NCI-H748 treated with DMSO at 0.1 percent for 48 hours (cell line): ENCODE measurements at places on chromosomes 12 and 14.

- no peak for DNase-seq
These were observed 147.8 kb downstream of the RBM19 start for GRCh38 chr12:113818283-113818682.

GRCh38 chr12:66708704-66709456, 30.0 kb upstream of the GRIP1 start:
- DNase-seq = peak; percentile 11

DNA sequence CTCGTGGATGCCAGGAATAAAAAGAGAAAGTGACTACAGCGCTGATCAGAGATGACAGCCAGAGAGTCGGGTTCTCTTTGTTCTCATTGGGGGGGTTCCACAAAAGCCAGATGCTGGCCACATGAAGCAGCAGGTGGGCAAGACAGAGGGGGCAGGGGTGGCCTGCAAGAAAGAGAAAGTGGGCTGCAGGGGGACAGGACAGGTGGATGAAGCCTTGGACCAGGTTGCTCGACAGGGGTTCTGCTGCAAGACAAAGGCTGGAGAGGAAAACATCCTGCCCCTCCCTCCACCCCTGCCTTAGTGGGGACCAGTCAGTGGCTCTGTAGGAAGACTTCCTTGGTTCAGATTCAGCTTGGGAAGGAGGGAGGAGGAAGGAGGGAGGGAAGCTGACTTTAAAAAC, 126.2 kb downstream of the KSR2 start:
- DNase-seq = no peak

DNA sequence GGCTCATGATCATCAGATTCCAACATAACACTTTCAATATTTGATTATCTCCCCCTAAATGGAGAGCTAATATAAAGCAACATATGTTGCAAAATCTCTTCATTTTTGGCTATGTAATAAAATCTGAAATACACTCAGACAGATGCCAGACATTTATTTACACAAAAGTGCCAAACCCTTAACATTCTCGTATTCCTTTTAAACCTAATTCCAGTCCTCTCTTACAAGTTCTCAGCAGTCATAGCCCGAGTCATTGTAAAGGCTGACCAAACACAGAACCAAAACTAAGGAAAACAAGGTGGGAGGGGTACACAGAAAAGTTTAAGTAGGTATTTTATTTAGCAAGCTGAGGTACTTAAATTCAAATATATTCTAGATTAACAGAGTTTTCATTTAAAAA, 81.4 kb downstream of the LRP6 start:
- no peak for DNase-seq

DNA sequence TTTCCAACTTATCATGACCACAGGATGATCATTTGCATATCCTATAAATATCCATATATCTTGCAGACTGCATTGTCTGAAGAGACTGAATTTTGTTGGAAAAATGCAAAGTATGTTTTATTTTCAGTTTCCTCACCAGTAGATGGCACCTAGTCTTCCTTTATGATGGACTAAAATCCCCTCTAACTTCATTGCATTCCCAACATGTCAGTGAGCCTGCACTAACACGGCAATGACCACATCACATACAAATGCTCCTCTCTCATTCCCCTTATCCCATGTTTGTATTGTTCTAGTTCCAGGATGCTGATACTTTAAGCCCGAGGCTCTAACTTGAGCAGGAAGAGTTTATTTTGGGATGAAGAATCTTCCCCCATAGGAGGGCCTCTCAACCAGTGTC, 24.7 kb upstream of the MYBPC1 start:
- peak; percentile 5 for DNase-seq

- no peak for DNase-seq
These were observed 1.5 kb downstream of the PLEKHG6 start for GRCh38 chr12:6311822-6312528.

DNA sequence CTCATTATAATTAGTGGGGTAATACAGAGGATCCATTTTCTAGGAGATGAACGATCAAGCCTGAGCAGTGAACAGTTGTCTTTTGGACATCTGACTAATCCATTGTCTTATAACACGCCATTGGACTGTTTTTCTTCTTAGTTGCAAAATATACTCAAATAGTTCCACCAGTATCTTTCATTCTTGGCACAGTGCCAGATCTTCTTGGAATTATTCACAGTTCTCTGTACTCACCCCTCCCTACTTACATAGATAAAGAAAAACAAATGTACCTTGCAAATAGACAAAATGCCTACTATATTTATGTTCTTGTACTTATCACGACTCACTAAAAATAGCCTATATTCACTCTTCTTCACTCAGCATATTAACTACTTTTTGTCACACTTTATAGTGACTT, 3.8 kb downstream of the CBLN3 start:
- DNase-seq = no peak

DNA sequence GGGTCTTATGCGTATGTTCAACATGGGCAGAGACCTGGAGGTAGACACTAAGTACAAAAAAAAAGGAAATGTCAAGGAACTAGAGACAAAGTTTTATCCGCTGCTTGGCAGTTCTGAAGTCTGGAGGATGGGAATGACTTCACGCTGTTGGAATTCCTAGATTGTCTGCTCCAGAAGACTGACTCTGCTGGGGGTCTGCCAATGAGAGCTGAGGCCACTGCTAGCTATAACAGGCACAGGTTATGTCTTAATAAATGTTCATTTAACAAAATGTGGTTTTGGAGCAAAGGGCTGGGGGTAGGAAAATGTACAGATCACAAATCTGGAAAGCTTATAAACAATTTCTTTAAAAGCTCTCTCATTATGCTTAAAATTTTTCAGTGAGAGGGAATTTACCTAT, 5.9 kb downstream of the RNASE8 start:
- no peak for DNase-seq

DNA sequence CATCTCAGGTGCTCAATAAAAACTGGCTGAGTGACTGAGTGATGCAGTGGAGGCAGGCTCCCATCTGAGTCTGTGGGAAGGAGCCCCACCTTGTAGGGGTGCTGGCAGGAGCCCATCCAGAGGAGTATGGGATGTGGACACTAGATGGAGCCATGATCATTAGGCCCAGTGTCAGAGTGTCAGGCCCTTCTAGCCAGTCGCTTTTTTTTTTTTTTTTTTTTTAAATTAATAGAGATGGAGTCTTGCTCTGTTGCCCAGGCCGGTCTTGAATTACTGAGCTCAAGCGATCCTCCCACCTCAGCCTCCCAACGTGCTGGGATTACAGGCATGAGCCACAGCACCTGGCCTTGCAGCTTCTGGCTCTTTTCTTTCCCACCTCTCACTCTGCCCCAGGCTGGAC, 11.5 kb downstream of the RITA1 start:
- DNase-seq = peak; percentile 48

- DNase-seq = no peak
These were observed 181.0 kb downstream of the IPO8 start for GRCh38 chr12:30514666-30515065.

DNA sequence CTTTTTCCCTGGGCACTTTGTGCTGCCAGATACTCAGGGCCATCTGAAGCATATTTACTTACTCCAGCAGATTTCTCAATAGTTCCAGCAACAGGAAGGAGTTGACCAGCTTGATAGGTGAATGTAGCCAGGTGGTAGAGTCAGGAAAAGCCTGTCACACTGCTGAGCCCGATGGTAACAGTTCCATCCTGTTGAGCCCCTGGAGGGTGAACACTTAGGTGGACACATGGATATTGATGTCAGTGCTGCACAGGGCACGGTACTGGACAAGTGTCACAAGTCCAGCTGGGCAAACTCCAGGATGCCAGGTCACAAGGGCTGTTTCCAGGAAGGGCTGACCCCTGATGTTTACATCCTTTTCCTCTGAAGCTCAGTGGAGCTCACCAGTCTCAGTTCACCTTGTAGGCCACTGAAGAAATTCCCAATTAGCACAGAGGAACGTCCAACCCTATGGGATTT, 2.3 kb upstream of the SMOC1 start:
- no peak for DNase-seq

GRCh38 chr12:131834798-131835615, 6.8 kb downstream of the MMP17 start:
- no peak for DNase-seq

GRCh38 chr12:16076970-16077522, 165.9 kb downstream of the DERA start:
- DNase-seq = no peak

DNA sequence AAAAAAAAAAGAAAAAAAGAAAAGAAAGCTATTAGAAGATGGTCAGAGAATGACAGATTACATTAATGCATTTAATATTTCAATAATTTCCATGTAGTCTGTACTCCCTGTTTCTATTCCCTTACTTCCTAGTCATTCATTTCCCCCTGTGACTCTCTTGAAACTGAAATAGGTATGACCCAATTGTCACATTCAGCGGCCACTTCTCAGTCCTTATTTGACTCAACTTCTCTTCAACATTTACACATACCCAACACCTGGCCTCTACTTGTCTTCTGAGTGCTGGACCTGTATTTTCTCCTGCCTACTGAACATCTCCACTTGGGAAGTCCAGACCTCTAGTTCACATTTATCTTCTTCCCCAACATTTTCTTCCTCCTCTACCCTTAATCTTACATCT, 7.2 kb downstream of the EEA1 start:
- no peak for DNase-seq

DNA sequence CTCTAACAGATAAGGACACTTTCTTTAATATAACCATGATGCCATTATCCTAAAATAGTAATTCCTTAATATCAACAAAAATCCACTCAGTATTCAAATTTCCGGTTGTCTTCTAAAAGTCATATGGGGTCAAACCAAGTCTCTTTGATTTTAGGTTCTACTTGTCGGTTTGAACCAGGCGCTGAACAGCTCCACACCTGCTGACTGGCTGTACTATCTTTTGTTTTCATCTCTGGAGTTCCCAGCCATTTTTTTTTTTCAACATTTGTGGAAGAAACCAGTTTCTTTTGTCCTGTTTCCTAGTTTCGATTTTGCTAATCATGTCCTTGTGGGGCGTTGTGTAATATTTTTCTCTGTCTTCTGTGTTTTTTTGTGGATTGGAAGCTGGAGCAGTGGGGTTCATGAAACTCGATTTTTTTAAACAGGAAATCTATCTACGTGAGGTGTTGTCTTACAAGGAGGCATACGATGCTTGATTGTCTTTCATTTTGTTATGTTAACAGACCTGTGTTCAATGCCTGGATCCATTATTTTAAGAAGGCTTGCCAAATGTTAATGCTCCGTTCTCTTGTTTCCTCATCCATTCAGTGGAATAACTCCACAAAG, 50.2 kb downstream of the FZD10 start:
- no peak for DNase-seq

DNA sequence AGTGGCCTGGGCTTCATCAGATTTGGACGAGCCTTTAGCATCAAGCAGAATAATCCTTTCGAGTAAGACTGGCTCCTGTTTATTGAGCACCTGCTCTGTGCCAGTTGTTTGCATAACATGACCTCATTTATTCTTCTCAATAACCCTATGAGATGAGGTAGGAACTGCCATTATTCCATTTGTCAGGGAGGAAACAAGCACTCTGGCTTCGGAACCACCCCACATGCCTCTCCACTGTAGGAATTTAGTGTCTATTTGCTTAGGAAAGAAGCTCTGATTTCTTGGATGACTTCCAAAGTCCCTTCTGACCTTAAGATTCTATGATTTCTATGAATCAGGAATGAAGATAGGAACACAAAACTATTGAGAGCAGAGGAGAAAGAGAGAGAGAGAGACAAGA, 11.0 kb downstream of the SAMD4A start:
- no peak for DNase-seq

- DNase-seq = no peak
These were observed 120.7 kb downstream of the CRACR2A start for GRCh38 chr12:3632256-3632655.

DNA sequence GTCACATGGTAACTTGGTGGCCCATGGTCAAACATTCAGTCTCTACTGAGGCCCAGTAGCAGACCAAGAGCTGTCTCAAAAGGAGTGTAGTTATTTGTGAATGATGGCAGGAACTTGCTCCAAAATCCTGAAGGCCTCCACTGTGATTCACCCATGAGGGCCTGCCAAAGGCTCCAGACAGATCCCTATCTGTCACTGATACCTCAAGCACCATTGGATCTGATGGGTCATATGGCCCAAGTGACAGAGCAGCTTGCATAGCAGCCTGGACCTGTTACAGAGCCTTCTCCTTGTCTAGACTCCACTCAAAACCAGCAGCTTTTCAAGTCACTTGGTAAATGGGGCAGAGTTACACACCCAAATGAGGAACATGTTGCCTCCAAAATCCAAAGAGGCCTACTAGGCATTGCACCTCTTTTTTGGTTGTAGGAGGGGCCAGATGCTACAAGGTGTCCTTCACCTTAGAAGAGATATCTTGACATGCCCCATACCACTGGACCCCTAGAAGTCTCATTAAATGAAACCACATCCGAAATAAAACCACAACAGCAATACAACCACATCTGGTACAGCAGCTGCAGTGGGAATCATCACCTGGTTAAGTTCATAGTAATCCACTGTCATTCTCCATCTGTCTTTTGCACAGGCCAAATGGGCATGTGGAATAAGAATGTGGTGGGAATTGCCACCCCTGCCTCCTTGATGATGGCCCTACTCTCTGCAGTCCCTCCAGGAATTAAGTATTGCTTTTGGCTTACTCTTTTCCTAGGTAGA, 150.4 kb upstream of the MAX start:
- no peak for DNase-seq

- no peak for DNase-seq
These were observed 293.4 kb downstream of the EGLN3 start for GRCh38 chr14:33657476-33657875.

GRCh38 chr12:21353487-21353886, 18.8 kb upstream of the SLCO1A2 start:
- DNase-seq = no peak

GRCh38 chr12:88693837-88694445, 113.7 kb upstream of the KITLG start:
- peak; percentile 57 for DNase-seq

DNA sequence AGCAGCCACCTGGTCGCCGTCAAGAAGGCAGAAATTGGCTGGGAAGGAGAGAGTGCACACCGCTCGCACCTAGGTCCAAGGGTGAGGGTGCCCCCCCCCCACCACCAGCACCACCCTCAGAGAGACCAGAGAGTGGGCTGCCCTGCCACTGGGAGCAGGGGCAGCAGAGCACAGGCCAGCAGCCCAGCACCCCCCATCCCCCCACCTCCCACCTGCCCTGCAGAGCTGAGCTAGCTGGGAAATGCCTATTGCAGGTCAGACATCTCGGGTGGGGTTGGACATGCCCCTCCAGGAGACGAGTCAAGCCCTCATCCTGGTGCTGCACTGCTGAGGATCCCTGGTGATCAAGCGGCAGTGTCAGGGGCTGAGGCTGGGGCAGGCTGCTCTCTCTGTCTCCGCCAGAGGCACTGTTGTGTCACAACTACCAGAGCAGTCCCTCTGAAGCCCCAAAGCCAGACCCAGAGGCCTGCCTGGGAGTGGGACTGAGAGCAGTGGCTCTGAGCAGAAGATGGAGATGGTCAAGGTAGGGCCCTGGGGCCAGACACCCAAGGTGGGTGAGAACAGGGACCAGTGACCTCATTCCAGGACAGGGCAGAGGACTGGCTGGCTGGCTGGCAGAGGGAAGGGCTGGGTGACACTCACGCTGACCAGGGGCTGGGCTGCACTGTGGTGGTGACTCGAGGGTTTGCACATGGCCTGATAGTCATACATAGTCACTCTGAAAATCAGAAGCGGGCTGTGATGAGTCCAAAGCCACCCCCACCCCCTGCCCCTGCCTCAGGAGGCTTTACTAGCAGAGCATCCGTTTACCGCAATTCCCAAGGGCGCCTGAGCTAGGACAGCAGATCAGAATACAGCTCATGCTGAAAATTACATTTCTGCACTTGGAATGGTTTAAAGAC, 19.7 kb upstream of the LRTM2 start:
- peak; percentile 4 for DNase-seq
